Brain pericyte (primary cell): ENCODE measurements at places on chromosomes 11 and 22.
A peak's percentile ranks its signal among the peaks of the same experiment; 100 is the strongest.

GRCh38 chr11:86728562-86728961 is 56.1 kb upstream of the ME3 start:
- no peak for DNase-seq

DNA sequence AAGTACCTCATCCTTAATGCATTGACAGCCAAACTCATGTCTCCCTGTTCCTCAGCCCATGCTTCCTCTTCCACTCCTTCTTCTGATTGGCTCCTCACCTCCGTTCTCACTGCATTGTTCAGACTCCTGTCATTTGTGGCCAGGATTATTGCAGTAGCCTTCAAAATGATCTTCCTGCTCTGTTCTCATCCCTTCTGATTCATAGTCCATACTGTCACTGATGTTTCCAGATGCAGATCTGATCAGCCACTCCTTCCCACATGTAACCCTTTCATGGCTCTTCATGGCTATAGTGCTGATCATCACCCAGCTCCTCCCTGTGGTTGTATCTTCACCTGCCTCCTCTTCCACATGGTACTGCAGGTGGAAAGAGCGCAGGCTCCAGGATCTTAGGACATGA is 71.7 kb downstream of the DEPDC5 start:
- no peak for DNase-seq

- DNase-seq: no peak
Observed at GRCh38 chr22:26579331-26579886, 10.5 kb downstream of the TPST2 start.

GRCh38 chr22:43837666-43838065 is 24.6 kb downstream of the SULT4A1 start:
- DNase-seq: no peak

- DNase-seq: no peak
Observed at GRCh38 chr11:27913650-27914049, 194.3 kb downstream of the KIF18A start.

DNA sequence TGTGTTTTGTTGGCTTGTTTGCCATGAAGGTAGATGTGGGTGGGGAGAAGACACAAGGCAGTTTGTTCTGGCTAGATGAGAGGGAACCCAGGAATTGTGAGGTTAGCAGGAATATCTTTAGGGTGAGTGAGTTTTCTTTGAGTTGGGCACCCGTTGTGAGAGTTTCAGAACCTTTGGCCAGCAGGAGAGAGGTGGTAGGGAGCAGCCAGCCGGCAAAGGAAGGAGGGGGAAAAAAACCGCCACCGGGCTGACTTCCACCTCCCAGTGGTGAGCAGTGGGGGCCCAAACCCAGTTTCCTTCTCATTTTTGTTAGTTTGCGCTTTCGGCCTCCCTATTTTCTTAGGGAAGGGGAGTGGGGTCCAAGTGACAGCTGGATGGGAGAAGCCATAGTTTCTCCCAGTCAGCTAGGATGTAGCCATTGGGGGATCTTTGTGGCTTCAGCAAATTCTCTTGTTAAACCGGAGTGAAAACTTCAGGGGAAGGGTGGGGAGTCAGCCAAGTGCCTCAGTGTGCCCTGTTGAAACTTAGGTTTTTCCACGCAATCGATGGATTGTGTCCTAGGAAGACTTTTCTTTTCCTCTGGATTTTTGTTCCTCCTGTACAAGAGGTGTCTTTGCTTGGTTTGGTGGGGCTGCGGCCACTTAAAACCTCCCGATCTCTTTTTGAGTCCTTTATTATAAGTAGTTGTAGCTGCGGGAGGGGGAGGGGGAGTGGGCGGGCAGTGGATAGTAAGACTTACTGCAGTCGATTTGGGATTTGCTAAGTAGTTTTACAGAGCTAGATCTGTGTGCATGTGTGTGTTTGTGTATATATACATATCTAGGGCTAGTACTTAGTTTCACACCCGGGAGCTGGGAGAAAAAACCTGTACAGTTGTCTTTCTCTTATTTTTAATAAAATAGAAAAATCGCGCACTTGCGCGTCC is 1.1 kb upstream of the GCAT start:
- DNase-seq: no peak

GRCh38 chr11:63590024-63590788 is 24.0 kb downstream of the PLAAT3 start:
- no peak for DNase-seq

DNA sequence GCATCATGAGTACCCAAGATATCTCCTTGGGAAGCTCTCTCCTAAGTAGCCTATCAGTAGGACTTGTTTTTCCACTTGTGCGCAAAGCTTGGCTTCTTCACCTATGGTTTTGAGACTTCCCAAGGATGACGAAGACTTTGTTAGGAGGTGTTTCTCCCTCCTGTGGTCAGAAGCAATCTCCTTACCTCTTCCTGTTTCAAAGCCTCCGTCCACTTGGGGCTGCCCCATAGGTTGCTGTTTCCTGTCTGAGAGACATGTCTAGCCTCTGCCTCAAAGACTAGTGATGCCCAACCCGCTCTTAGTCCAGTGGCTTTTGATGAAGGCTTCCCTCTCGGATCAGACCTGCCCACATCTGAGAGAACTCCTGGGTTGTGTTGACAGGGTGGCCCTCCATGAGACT is 92.9 kb downstream of the TRAF6 start:
- no peak for DNase-seq

DNA sequence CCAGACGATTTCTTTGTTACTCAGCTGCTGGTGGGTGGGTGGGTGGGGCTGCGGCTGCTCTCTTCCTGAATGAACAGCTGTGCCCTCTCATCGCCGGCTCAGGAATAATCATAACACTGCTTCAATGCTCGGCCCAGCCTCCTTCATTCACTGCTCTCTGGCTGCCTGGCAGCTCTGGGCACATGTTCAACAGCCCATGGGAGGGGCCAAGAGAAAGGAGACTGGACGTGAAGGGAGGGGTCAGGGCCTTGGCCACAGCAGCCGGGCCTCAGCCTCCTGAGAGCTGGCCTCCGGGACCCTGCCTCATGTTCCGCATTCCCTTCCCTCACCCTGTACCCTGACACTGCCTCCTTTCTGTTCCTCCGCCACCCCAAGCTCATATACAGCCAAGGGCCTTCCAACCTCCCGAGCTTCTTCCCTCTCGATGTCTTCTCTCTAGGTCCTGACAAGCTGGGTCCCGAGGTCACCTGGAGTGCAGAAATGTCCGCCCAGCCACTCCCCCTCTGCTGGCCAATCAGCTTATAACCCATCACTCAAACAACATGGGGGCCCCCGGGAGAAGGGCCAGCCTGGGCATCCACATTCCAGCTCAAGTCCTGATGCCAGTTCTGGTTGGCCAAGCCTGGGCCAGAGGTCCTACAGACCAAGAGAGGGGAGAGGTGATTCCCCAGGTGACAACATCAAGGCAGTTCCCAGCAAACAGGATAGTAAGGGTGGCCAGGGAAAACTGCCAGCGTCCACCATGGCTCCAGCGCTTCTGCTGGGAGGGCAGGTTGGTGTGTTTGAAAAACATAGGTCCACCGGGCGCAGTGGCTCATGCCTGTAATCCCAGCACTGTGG is 3.2 kb upstream of the CSDC2 start:
- peak; percentile 63 for DNase-seq

GRCh38 chr11:118660681-118661424 is 18.6 kb downstream of the TREH start:
- no peak for DNase-seq

GRCh38 chr11:6269994-6270393 is 10.4 kb downstream of the CCKBR start:
- no peak for DNase-seq

DNA sequence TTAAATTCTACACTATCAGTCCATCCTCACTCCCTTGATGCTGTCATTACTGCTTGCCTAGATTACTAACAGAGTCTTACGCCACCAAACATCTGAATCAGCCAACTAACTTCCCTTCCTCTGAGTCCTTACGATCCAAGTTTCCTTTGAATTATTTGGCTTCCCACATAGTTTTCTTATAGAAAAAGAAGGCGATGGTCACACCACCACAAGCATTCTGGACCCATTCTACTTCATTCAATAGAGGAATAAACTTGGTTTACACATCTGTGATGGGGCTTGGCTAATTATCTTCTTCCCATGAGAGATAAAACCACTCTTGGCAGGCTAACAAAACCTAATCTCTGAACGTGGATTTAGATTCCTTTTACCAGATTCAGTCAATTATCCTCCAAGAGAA is 35.0 kb downstream of the INTS4 start:
- DNase-seq: no peak

DNA sequence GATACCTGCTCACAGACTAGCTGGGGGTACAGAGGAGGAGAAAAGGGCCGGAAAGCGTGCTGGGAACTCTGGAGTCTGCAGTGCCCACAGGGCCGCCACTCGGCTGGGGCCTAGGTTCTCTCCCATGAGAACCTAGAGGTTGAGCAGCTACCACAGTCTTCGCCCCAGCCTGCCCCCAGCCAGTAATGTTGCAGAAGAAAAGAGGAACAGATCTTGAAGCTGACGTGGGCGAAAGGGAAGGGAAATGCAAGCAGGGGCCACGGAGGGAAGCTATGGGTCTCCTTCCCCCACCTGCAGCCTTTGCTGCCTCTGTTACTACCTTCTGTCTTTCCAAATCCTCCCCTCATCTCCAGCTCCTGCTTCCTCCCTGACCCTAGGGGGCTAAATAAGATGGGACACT is 28.8 kb upstream of the P2RY2 start:
- no peak for DNase-seq

GRCh38 chr11:15149050-15149449 is 34.3 kb downstream of the INSC start:
- no peak for DNase-seq

- DNase-seq: no peak
Observed at GRCh38 chr22:47919001-47919441, 1156.6 kb downstream of the TBC1D22A start.

GRCh38 chr11:59415111-59415510 is 11.1 kb downstream of the OR5A2 start:
- DNase-seq: no peak

GRCh38 chr11:122851366-122851966 is 13.2 kb downstream of the CRTAM start:
- DNase-seq: no peak

DNA sequence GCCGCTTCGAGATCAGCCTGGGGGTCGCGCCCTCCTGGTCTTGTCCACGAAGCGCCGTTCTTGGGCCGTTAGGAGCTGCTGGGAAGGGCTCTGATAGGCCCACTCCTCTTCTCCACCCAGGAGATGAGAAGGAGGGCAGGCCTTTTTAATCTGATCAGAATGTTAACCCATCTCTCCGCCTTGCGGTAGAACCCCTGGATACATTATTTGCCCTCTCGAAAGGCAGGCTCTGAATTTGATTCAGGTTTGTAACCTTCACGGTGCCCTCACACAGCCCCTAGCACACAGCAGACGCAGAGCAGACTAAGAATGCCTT is at the start of gene CCDC83:
CCDC83 (plus strand) TSS at position 43 of the 316 bp plus-strand sequence. CDS start 9,741 bp downstream, outside the sequence.
- DNase-seq: no peak

GRCh38 chr11:115693002-115693401 is 188.8 kb upstream of the CADM1 start:
- no peak for DNase-seq

- no peak for DNase-seq
Observed at GRCh38 chr11:134913999-134914590, 502.1 kb upstream of the B3GAT1 start.

DNA sequence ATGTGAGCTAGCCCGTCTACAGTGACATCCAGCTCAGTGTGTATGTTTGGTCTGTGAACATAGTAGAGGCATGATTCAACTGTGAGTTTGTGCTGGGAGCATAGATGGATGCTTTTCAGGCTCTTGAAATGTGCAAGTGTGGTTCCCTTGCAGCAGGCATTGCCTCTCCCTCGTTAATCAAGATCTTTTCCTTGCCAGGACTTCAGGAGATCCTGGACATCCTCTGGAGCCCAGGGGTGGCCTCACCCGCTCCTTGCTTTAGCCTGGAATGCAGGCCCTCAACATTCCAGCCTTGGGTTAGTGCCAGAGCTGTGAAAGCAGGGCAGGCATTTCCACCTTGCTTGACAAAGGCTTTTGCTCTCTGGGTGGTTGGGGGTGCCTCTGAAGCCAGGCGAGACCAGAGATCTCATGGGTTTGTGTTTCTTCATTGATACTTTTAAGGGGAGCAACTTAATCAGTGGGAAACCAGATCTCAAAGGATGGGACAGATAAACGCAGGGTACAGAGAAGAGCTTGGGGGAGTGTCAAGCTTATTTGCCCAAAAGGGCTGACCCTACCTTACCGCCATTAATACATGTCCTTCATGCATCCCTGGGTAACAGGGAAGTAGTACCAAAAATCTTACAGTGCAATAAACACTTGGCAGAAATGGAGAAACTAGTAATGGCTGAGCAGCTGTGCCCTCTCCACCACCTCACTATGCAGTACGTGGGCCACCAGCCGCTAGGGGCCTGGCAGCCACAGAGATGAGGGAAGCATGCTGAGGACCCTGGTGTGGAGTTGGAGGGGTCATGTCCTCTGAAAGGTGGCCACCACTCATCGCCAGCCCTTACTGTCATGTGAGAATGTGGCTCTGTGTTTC is 72.1 kb downstream of the PTPRJ start:
- DNase-seq: no peak

DNA sequence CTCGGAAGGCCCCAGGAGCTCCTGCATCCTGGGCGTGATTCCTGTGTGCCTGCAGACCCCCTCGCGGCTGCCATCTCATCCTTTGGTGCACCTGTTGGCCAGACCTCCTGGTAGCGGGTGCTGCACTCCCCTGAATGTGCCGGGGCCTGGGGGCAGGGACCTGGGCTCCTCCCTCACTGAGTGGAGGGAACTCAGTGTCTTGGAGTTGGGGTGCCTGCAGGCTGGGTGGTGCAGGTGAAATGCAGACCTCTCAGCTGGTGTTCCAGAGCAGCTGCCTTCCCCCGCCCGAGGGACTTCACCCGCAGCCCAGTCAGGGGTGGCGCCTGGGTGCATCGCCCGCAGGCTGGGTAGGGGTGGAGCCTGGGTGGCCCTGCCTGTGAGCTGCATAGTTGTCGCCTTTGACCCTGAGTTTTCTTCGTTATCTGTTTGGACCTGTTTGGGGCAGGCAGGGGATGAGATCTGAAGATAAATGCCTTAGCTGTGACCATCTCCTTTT is 31.4 kb downstream of the LRP5 start:
- DNase-seq: no peak

DNA sequence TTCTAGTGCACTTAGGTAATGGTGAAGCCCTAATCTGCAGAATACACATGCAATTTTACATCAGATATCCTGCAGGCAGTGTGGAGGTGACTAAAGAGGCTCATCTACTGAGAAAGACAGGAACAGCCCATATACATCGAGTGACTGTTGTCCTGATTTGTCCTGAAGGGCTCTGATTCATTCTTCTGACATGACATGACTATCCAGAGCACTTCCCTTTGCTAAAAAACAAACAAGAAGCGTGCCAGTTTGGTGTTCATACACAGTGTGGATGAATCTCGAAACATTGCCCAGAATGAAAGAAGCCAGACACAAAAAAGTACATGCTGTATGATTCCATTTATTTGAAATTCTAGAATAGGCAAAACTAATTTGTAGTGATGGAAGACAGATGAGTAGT is 48.0 kb upstream of the AMPD3 start:
- DNase-seq: no peak

- DNase-seq: no peak
Observed at GRCh38 chr11:44954051-44954906, 3.6 kb upstream of the TP53I11 start.

DNA sequence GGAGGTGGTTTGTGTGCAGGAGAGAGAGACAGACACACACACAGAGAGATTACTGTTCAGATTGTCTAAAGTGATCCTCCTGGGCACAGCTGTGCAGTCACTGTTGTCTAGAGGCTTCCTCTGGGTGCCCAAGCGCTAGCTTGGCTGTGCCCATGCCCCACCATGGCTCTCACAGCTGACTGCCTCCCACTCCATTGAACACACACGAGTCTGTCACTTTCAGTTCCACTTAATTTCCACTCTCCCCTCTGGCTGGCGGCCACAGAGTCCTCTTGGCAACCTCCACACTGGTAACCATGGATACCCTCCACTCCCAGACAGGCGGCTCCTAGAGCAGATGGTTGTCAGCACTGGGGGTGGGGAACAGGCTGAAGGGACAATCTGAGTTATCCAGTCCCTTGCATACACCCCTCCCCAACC is 29.1 kb downstream of the MAP6 start:
- DNase-seq: no peak
